ENCODE measurements at places on chromosomes 5 and 9. TPM values are rescaled to one million over a fixed set of nuclear protein-coding genes. Genes with fewer than 3 reads are reported as not detected.

NFIL3 gene
- 11.4 TPM for polyA plus RNA-seq

TMEM215 gene
- not detected for polyA plus RNA-seq

SLC36A2 gene
- polyA plus RNA-seq: not detected

DYNC2I2 gene
- 22.0 TPM for polyA plus RNA-seq

PCSK5 gene
- 0.66 TPM for polyA plus RNA-seq

GNA14 gene
- polyA plus RNA-seq: 0.22 TPM

ZFP62 gene
- 9.3 TPM for polyA plus RNA-seq

EFNA5 gene
- polyA plus RNA-seq: 0.54 TPM

ANKRD31 gene
- polyA plus RNA-seq: 0.07 TPM

SCGB3A2 gene
- polyA plus RNA-seq: not detected

CARTPT gene
- not detected for polyA plus RNA-seq

SLC6A19 gene
- not detected for polyA plus RNA-seq

GPX3 gene
- polyA plus RNA-seq: 3.8 TPM

FOXD4 gene
- polyA plus RNA-seq: 0.17 TPM

PRR16 gene
- polyA plus RNA-seq: 48.7 TPM

SV2C gene
- not detected for polyA plus RNA-seq

NTNG2 gene
- polyA plus RNA-seq: 0.44 TPM

STKLD1 gene
- polyA plus RNA-seq: 0.70 TPM

PCDHAC1 gene
- 0.02 TPM for polyA plus RNA-seq

EIF4E1B gene
- polyA plus RNA-seq: not detected

CDH12 gene
- polyA plus RNA-seq: not detected

RPS14 gene
- polyA plus RNA-seq: 2,496 TPM

BARHL1 gene
- polyA plus RNA-seq: not detected

IFNB1 gene
- not detected for polyA plus RNA-seq

SHISAL2B gene
- not detected for polyA plus RNA-seq

PDE6A gene
- not detected for polyA plus RNA-seq

NMUR2 gene
- polyA plus RNA-seq: not detected

SCAMP1 gene
- 26.6 TPM for polyA plus RNA-seq

IGFBPL1 gene
- 0.69 TPM for polyA plus RNA-seq

Data from BJ (cell line).